ENCODE measurements at places on chromosomes 5 and 9.

DNA sequence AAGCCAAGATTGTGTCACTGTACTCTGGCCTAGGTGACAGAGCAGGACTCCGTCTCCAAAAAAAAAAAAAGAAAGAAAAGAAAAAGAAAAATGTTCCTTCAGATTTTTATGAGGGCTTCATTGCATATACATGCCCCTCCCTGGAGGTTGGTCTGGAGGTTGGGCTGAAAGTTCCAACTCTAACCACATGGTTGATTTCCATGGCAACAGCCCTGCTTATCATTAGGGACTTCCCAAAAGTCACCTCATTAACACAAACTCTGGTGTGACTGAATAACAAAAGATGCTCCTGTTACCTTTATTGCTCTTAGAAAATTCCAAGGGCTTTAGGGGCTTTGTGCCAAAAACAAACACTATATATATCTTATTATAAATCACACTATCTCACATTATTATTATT lies 113.8 kb downstream of the TMC1 start:
- DNase-seq, result no peak

GRCh38 chr5:150266871-150267291 lies 22.7 kb downstream of the CAMK2A start:
- peak; percentile 19 for DNase-seq

- no peak for DNase-seq
Measured at GRCh38 chr5:158560170-158560569, 539.5 kb downstream of the EBF1 start.

GRCh38 chr5:8686707-8687106 lies 817.8 kb downstream of the MTRR start:
- peak; percentile 74 for DNase-seq

DNA sequence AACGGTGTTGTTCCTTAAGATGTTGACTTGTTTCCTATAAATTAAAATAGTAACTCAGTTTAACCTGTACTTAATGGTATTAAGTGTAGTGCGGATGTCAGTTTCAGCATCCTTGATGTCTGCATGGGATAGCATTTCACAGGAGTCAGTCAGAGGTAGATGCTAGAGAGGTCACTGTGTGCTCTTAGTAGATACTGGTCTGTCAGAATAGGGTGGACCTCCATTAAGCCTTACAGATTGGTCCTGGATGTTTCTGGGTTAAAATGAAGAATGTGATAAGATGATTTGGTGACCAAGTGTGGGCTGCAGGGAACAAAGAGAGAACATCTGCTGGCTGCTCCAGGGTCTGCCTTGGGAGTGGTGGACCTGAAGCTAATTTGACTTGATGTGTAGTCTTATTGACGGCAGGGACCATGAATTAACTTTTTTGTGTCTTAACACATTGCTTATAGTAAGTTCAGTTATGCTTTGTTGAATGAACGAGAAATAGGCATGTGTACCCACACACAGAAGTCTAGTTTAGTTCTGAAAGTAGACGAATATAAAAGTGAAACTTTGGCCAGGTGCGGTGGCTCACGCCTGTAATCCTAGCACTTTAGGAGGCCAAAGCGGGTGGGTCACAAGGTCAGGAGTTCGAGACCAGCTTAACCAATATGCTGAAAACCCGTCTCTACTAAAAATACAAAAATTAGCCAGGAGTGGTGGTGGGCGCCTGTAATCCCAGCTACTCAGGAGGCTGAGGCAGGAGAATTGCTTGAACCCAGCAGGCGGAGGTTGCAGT lies 12.5 kb downstream of the RAB24 start:
- no peak for DNase-seq

DNA sequence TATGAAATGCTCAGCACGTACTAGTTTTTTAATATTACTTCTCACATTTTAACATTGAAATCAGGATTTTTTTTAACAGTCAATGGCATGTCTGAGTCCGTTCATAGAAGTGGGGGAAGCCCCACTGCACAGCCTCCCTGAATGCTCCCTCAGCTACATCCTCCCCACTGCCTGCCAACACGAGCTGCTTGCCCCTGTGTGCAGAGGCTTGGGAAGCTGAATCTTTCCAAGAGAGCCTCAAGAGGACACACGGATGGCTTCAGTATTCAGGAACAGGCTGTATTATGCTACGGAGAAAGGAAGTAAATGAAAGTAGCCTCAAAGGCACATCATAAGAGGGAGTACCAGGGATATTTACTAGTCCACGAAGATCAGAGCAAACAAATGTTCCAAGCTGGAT lies 248.7 kb downstream of the SPOCK1 start:
- no peak for DNase-seq

DNA sequence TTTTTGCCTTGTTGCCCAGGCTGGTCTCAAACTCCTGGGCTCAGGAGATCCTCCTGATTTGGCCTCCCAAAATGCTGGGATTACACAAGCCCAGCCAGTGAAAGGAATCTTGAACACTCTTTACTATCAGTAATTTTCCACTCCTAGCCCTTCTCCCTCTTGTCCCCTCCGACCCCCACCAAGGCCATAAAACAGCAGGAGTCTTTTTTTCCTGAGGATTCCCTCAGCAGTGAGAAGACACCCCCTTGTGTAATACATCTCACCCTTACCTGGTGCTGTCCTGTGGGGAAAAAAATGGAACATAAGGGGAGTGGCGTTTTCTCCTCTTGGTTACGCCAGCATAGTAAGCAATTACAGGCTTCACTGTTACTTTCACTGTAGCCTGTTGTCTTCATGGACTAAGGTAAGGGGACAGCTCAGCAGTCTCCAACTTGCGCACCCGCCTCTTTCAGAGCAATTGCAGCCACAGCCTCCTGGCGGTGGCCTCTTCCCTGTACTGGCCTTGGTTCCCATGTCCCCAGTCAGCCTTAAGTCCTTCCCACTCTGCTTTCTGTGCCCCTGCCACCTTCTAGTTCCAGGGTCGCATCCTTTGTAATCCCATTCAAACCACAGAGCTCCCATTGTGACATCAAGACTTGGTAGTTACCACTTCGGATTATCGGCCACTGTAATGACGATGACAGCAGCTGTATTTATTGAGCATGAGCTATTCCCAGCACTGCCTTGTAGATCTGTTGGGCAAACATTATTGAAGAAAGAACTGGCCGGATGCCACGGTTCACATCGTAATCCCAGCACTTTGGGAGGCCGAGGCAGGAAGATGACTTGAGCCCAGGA lies 10.0 kb downstream of the NAIF1 start:
- no peak for DNase-seq

- peak; percentile 35 for DNase-seq
Measured at GRCh38 chr9:130444565-130445221, at the start of gene ASS1. TSS of gene ASS1 (plus strand) at chr9:130444961. CDS start at chr9:130452229, 7,268 bp downstream.

GRCh38 chr5:124206540-124206939 lies 539.9 kb downstream of the ZNF608 start:
- DNase-seq, result no peak

DNA sequence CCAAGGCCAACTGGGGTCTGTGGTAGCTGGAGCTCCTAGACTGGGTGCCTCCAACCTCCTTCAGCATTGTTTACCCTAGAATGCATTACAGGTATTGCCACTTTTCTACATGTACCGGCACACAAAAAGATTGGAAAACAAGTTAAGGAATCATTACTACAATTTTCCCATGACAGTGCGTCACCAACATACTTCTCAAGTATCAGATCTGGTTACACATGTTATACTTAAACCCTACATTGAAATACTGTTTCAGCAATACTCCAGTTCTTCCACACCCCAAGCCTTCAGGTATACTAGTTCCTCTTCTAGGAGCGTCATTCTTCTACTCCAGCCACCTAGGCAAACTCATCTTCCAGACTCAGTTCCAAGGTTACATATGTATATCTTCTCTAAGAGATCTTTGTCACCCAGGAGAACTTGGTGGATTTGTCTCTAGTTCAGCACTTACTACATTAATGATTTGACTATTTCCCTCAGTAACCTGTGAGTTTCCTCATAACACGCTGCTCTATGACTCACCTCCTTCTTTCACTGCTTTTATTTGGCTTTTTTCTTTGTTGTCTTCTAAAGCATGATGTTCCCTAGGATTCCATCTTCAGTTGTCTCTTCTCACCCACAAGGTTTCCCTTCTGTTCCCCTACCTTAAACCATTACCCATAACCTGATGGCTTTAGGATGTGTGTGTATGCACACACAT lies 217.0 kb downstream of the AP3B1 start:
- no peak for DNase-seq

DNA sequence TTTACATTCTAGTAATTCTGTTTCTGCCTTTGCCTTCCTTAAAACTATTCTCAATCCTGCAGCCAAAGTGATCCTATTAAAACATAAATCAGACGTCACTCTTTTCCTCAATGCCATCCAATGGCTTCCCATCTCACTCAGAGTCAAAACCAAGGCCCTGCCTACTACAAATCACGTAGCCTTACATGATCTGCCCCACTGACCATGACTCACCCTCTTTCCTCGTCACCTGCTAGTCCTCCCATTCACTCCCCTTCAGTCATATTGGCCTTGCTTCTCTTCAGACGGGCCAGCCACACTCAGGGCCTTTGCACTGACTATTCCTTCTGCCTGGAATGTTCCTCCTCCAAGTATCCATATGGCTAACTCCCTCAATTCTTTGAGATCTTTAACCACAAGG lies 39.0 kb upstream of the DMXL1 start:
- DNase-seq, result no peak
